CD4-positive, alpha-beta T cell treated with Interleukin-17A for 1 hour (primary cell): ENCODE measurements at places on chromosomes 7 and 10.

DNA sequence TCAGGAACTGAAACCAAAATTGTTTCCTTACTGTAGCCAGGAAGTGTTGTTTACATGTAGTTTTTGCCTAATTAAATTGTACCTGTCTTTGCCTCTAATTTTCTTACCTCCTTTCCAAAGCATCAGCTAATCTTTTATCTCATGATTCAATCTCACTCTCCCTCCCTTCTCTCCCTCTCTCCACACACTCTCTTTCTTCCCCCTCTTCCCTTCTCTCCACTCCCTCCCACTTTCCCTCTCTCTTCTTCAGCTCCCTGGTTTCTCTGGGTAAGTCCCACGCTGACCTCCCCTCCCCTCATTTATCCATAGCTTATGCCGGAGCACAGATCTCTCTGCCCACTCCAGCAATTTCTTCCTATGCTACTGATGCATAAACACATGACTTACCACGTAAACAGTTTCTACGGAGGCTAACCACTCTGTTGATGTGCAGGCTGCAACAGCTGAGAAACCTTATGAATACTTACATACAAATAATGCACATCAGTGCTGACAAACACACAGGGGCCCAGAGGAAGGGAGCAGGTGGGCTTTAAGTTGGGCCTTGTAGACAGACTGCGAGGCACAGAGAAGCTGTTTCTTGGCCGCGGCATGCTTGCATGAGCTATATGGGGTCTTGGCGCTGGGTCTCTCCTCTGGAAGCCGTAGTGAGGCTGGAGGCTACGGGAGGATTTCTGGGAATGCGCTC lies 174.4 kb upstream of the PLXNA4 start:
- DNase-seq, result no peak

DNA sequence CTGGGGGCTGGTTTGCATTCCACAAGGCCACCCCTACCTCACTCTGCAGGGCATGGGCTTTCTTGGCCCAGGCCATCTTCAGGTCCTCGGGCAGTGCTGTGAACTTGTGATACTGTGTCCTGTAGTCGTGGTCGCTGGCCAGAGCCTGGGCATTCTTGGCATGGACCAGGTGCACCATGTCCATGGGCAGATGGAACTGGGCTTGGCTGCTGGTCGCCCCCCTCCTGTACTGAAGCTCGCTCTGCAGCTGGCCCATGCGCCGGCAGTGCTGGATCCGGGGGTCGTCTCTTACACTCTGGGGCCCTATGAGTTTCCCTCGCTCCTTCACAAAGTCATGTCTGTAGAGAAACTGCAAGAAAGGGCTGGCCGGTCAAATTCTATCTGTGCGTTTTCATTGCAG lies 51.7 kb downstream of the HABP2 start:
- no peak for DNase-seq

DNA sequence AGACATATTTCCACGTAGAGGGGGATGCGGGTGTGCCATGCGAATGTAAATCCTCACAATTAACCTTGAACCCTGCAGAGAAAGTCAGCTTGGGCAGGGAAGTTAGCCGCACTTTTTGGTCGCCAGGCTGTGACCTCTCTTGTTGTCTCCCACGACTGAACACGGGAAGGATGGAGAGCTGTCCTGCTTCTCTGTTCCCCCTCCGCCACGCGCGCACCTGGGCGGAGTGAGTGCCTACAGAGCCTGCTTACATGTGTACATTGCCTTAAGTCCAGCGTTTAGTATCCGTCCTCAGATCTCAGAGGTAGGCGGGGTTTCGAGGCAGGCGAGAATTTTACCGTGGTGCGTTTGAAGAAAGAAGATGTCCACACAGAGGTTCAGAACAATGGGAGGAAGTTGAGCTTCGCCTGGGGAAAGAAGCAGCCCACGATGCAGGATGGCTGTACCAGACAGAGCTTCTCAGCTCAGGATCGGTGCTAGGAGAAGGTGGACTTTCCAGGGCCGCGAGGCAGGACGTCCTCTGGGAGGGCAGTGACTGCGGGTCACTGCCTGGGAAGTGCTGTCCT lies 482 bp upstream of the ERCC6 start:
- peak; percentile 48 for DNase-seq

- DNase-seq, result no peak
Observed at GRCh38 chr7:15922002-15922401, 235.5 kb upstream of the MEOX2 start.

GRCh38 chr10:96896884-96897589 lies 64.9 kb downstream of the LCOR start:
- DNase-seq, result no peak

- DNase-seq, result no peak
Observed at GRCh38 chr7:75619636-75620035, 119.1 kb downstream of the HIP1 start.

GRCh38 chr7:121023194-121023593 lies 34.7 kb downstream of the CPED1 start:
- no peak for DNase-seq

- DNase-seq, result no peak
Observed at GRCh38 chr7:126398851-126399529, 853.8 kb downstream of the GRM8 start.

DNA sequence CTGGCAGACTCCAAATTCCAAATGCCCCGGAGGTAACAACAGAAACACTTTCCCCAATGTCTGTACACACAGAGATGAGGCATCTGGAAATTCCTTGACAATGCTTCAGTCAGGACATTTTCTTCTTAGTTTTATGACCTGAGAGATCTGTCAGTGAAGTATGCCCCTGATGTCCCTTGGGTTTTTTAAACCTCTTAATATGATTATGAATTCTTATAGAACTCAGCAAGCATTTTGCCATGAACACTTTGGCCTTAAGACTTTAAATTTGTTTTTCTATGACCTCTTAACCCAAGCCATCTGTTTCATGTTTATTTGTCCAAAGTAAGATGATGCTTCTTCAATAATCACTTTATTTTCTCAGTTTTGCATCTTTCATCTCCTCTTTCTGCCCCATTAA lies 1206.2 kb downstream of the GATA3 start:
- no peak for DNase-seq

DNA sequence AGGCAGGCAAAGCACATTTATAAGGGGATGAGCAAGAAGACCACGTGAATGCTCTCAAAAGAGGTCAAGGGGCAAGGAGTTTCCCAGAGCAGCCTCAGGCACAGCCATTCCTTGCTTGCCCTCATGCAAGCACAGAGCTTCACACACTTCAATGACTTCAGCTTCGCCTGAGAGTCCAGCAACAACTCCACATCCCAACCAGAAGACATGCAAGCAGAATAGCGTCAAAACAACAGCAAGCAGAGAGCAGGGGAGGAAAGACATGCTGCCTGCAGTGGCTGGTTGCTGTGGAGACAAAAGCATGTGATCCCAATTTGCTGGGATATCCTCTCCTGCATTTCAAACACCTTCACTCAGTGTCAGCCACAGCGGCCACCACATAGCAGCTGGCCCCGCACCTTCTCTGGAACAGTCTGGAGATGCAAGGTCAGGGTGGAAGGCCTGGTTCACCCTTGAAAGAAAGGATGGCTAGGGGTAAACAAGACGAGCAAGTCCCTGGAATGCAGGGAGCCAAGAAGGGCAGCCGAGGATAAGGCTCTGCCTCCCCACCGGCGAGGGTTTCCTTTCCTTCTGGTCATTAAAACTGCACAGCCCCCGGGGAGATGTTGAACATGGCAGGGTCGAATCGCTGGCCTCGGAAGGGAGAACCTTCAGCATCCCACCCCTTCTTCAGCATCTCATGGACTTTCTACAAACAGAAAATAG lies 60.2 kb upstream of the CAMK2B start:
- no peak for DNase-seq

GRCh38 chr10:23422003-23422411 lies 16.9 kb upstream of the OTUD1 start:
- no peak for DNase-seq

DNA sequence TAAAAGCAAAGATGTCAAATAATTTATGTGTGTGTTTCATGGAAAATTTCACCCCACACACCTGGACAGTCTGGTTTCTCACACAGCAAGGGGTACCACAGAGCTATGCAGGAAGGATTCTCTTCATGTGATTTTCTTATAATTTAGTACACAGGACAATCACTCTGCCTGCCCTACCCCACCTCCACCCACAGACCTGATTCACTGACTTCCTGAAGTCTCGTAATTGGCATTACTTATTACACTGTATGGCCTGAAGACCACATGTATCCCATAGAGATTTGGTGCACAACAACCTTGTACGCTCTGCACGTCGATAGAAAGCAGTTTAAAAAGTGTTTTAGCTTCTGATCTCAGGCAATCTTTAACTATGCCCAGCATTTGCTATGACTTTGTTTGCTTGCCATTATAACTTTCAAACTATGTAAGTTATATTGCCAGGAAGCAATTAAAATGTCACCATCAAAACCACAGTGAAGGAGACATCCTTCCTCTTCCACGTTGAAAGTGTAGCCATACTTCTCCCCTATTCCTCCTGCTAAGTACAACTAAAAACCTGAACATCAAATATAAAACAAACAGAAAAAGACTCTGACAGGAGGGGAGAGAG lies 279.4 kb upstream of the IMMP2L start:
- DNase-seq, result no peak

DNA sequence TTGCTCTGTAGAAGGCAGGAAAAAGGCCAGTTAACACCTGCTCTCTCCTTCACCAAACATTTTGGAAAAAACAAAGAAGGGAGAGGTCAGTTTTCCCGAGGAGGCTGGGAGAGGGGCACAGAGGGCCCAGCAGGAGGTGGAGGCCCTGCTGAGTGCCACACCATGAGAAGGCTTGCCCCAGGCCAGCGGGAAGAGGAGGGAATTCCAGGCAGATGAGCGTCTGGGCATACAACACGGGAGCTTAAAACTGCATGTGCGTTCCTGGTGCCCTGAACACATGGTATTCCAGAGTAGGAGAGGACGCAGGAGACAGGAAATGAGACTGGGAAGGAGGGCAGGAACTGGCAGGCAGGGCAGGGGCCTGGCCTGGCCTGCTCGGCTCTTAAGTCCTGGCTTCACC lies 182.4 kb downstream of the CCDC3 start:
- no peak for DNase-seq

- DNase-seq, result no peak
Observed at GRCh38 chr10:31018962-31019361, 12.7 kb downstream of the ZNF438 start.

DNA sequence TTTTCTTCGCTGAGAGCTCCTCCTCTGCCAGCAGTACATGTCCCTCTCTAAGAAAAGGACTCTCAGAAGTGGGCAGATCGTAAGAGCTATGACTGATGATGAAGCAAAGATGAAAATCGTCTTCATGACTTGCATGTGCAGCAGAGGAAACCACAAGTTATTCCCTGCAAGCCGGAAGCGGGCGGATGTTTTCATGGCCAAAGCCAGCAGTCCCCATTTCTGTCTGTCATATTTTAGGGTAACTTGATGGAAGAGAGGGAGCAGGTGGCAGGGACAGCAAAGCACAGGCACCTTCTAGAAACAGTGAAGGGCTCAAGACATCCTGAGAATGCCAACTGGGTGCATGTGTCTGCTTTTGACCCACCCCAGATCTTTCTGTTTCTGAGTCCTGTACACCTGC lies 19.9 kb downstream of the KLF6 start:
- DNase-seq, result peak; percentile 58

DNA sequence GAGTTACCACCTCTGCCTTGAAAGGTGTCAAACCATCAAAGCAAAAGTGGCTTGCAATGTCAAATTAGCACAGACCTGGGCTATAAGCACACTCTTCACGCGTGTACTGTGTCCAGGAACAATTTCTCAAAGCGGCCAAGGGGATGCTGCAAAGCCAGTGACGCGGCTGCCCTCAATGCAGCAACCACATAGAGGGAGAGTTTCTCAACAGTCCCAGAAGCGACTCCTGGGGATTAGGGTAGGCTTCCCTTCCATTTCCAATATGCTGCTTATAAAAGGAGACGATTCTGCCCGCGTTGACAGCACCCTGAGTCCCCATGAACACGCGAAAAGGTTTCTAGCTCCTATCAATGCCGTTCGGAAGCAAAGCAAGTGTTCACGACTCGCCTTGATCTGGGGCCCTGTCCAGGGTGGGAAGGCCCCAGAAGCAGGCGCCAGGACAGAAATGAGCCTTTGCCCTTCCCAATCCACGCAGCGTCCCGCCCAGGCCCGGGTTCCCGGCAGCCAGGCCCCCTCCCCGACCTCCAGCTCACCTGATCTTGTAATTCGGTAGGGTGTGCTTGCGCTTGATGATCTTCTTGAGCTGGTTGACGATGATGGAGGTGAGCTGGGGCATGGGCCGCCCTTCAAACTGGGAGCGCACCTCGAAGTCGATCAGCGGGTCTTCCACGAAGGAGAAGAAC lies 1.3 kb downstream of the PDZD8 start:
- peak; percentile 63 for DNase-seq

DNA sequence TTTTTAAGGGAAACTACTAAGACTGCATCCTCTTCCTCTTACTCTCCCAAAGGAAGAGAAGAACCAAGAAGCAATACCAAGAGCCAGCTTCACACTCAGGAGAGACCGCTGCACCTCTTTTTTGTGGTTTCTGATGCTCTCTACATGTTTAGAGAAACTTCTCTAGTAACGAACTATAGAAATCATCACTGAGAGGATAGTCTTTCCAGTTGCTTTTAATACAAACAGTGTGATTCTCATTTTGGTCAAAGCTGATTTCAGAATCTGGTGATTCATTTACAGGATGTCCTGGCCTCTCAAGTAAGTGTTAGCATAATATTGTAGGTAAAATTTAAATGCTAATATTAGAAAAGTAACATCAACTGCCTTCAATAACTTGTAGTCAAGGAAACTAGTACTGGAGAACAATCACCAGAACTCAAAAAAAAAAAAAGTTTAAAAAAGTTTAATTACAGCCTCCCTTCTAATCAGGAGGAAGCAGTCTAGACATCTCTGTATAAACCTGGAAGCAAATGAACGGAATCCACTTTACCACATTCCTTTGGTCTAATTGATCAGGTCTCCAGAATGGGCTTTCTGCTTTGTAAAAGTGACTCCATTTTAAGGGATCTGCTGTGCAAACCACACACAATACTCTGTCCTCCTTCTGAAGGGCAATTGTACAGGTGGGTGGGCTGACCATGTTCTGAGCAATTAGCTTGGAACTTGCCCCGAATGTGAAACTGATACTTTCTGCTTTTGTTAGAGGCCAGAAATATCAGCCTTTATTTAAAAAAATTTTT lies 3.0 kb downstream of the LAMB1 start:
- no peak for DNase-seq

GRCh38 chr10:116723428-116724281 lies 18.7 kb downstream of the HSPA12A start:
- DNase-seq, result peak; percentile 72

DNA sequence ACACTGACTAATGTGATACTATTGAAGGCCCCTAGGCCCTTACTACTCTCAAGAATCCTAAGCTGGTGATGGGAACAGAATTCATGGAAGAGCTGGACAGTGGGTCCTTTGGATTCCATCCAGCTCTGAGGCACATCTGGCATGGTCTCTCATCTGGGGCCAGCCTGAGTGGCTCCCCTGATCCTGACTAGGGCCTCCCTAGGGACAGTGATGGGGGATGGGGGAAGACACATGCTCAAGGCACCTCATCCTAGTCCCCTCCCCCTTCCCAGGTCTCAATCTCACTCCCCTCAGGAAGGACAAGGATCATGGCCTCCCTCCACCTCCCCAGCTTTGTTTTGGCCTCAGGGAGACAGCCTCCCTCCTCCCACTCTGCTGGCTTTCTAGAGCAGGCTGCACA lies 1.8 kb downstream of the KCNIP2 start:
- no peak for DNase-seq

DNA sequence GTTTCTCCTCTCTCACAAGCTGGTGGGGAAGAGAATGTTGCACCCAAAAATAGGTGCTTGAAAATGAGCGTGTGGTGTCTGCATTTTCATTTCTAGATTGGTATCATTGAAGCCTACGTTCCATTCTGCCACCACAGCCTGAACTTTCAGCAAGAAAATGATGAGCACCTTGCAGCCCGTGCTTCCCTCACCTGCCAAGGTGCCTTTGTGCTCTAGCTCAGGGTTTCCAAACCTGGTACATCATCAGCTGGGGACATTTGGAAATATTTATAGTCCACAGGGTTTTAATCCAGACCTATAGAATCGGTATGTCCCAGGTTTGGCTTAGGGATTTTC lies 701.2 kb downstream of the AUTS2 start:
- no peak for DNase-seq
